ENCODE measurements at places on chromosomes 5 and 9.

DNA sequence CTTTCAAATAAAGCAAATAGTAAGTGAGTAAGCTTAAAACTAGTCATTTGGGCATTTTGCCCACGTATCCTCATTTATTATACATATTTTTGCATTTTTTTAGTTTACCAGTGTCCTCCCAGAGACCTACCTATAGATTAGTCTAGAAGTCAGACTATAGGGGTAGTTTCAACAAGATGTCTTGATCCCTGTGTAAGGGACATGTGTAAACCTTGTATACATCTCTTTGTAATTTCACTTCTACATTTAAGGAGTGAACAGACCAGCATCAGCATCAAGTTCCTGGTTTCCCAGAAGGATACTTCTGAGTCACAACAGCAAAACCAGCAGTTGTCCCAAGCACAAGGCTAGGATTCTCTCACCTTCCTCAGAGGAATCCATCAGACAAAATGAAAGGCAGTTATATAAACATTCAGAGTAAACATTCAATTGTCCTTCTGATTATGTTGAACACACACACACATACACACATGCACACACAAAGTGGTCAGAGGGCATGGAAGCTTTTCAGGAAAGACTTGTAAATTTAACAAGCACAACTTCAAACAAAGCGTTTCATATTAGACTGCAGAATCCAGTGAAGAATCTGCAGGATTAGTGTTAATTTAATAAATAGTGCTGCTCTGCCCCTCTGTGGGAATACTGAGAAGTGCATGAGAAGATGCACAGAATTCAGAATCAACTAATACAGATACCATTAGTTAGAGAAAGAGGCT, 55.4 kb downstream of the HINT1 start:
- peak; percentile 9 for DNase-seq

GRCh38 chr5:64505769-64506566, at the start of gene RGS7BP:
Gene RGS7BP (plus strand): TSS chr5:64506015. CDS start chr5:64506625, 610 bp downstream.
- no peak for DNase-seq

GRCh38 chr9:93096131-93096802, at the start of gene CARD19:
Gene CARD19 (plus strand): TSS chr9:93096217. CDS start chr9:93096346, 129 bp downstream.
- DNase-seq: no peak

- no peak for DNase-seq
Measured at GRCh38 chr5:75664979-75665378, 52.3 kb downstream of the POC5 start.

DNA sequence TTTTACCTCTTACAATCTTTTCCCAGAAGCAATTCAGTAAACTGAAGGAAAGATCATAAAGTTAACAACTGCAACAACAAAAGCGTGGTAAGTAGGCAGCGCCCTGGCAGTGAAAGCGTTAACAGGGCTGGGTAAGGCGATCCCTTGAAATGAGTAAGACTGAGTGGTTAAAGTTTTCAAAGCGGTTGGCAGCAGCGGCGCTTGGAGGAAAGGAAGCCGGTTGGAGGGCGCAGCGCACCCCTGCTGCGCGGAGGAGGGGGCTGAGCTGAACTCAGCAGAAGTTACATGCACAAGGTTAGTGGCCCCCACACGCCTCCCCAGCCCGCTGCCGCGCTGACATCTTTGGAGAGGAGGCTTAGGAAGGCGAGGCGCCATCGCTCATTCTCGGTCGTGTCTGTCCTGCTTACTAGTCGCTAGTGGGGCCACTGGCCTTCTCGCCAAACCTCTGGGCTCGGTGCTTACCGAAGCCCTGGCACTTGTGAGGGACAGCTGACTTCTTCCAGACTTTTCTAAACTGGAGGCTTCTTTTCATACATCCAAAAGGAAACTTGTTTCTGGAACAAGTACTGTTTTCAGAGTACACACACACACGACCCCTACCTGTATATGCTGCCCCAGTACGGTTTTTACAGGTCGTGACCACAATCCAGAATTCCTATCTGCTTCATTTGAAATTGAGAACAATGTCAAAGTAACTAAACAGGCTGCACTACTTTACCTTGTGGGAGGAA, at the start of gene SH3RF2:
Gene SH3RF2 (plus strand): TSS at position 178 of the 731 bp plus-strand sequence. CDS start 1,351 bp downstream, outside the sequence.
- peak; percentile 54 for DNase-seq

- DNase-seq: no peak
Measured at GRCh38 chr9:89078421-89078820, 87.2 kb downstream of the S1PR3 start.
